NCI-H460 (cell line): ENCODE measurements at places on chromosomes 4 and X. TPM values are rescaled to one million over a fixed set of nuclear protein-coding genes. Genes with fewer than 3 reads are reported as not detected.

RRH gene
- not detected in 2 replicates for total RNA-seq

DAPP1 gene
- not detected in 2 replicates for total RNA-seq

SNCA gene
- 99.1 and 110 TPM in 2 replicates for total RNA-seq

SCRG1 gene
- total RNA-seq = not detected in 2 replicates

WAS gene
- total RNA-seq = 0.20 TPM in 1 of 2 replicates, not detected in the other

GC gene
- total RNA-seq = not detected in 2 replicates

GAGE12E gene
- total RNA-seq = not detected in 2 replicates

SAGE1 gene
- total RNA-seq = not detected in 2 replicates

LEF1 gene
- 0.69 TPM in 2 replicates for total RNA-seq

CXCL8 gene
- total RNA-seq = 1,552 and 1,559 TPM in 2 replicates

MAP7D2 gene
- total RNA-seq = 0.23 and 0.25 TPM in 2 replicates

ASMT gene
- total RNA-seq = not detected in 2 replicates

CCNI gene
- total RNA-seq = 147 TPM in 2 replicates

CDKL2 gene
- total RNA-seq = 1.1 and 2.2 TPM in 2 replicates

NDST3 gene
- 0.12 TPM in 1 of 2 replicates, not detected in the other for total RNA-seq

MAGEA3 gene
- not detected in 2 replicates for total RNA-seq

TRIM2 gene
- total RNA-seq = 73.0 and 73.1 TPM in 2 replicates

GAB3 gene
- total RNA-seq = 0.20 and 0.89 TPM in 2 replicates

AMOT gene
- total RNA-seq = 0.98 and 2.0 TPM in 2 replicates

HTRA3 gene
- not detected in 2 replicates for total RNA-seq
